ENCODE measurements at places on chromosomes 16 and 17.

DNA sequence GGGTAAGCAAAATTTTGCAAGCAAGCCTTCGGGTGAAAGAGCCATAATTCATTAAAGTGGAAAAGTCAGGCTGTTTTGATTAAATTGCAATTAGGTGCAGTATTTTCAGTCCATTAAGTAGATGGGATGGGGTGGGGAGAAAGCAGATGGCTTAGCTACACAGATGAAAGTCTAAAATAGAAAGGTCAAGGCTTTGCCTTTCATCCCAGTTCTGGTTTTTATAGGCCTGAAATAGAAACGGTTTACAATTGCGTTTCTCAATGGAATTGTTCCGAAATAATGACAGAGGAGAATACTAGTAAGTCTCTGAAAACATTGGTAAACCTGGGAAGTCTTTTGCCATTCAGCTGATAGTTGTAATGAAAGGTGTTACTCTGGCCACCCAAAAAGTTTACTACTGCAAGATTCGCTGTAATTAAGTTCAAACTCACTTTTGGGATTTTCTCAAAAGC, 1.5 kb downstream of the PPM1E start:
- no peak for DNase-seq

DNA sequence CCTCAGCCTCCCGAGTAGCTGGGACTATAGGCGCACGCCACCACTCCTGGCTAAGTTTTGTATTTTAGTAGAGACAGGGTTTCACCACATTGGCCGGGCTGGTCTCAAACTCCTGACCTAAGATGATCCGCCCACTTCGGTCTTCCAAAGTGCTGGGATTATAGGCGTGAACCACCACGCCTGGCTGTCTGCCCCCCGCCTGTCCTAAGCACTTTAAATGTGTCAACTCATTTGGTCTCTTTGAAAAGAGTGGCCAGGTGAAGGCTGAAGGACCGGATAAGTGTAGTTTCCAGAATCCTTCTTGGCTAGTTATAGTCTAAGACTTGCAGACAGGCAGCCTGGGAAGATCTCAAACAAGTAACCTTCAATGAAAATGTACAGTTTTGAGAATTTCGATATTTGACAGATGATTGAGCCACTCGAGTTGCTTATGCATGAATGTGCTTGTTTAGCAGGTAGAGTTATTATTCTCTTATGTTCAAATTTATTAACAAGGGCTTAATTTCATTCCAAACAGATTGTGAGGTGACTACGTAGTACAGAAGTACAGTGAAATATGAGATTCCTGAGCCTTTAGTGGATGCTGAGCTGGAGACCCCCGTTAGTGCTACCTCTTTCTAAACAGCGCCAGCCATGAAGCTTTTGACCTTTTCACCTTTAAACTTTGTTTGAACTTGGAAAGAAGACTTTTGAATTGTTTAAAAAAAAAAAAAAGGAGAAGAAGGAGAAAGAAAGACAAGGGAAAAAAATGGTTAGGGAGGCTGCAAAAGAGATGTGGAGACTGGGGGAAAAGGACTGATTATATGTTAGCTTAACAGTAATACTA, 164.4 kb upstream of the TBX2 start:
- no peak for DNase-seq

DNA sequence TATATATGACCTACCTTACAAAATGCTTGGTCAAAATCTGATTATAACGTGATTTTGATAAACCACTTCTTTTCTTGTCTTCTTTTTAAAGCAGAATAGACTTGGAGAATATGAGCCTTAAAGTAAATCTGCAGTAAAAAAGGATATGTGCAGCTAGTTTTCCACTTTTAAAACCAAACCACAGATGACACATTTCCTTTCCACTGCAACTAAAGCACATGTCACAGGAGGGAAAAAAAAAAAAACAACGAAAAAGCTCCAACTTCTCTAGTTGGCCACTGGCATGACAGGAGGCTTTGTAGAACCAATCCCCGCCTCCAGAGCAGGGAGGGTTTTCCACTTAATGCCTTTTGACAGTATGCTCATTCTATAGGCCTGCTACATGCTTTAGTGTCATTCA, at the start of gene EVI2A:
Gene EVI2A (minus strand): TSS at position 142 of the 400 bp plus-strand sequence. CDS start 2,609 bp downstream, outside the sequence.
- DNase-seq, result no peak

- no peak for DNase-seq
These were observed 51.2 kb upstream of the KDM8 start for GRCh38 chr16:27152121-27152520.

- DNase-seq, result no peak
These were observed 28.1 kb upstream of the ADAMTS18 start for GRCh38 chr16:77462894-77463293.

DNA sequence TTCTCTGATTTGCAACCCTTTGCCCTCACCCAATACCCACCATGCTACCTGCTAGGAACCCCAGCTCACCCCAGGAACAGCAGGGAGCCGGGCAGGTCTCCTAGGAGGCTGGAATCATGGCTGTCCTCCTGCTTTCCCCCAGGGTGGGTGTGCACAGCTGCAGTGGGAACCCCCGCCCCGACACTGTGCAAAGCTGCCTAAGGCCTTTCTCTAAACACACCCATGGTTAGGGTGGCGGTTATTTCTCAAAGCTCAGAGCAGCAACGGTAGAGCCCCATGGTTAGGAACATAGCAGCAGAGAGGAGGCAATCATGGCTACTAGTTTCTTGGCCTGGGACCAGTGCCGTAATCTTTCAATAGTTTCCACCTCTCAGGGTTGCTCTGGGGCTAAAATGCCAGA, 52.2 kb downstream of the ABCC12 start:
- DNase-seq, result no peak

GRCh38 chr17:38540514-38541045, 65.2 kb downstream of the SRCIN1 start:
- no peak for DNase-seq

- no peak for DNase-seq
These were observed 307.2 kb downstream of the ABCC12 start for GRCh38 chr16:47848421-47849109.

- DNase-seq, result no peak
These were observed 14.3 kb upstream of the NAT9 start for GRCh38 chr17:74790161-74791058.

GRCh38 chr17:70230850-70231640, 61.7 kb downstream of the KCNJ2 start:
- no peak for DNase-seq

DNA sequence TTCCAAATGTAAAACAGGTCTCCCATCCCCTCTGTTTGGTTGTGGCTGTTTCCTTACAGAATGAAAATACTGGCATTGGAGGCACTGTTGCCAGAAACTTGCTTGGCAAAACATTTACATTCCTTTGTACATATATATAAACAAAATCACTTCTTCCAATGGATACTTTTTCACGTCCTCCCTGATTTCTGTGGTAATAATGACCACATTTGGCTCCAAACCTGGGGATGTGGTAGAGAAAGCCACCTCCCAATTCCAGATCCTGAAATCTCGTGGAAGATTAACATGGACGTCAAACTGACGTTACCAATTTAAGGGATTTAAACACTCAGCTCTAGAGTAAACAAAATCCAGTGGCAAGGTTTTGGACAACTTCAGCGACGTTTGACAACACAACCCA, 370.8 kb upstream of the ZFHX3 start:
- DNase-seq, result no peak

- no peak for DNase-seq
These were observed 2.3 kb downstream of the BAIAP2 start for GRCh38 chr17:81037026-81037797.

DNA sequence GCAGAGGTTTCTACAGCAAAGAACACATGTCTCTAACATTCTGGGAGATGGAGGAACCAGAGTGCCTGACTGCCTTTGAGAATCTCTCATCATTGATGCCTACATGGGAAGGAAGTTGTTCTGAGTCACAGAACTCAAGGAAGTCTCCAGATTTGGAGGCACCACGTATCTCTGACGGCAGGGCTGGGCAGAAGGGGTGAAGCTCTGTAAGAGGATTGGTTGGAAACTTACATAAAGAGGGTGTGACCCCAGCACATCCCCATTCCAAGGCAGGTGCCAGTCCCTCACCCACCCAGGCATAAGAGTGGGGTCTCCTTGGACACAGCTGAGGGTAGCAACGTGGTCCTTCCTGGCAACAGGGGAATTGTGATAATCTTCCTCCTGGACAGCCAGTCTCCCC, 17.4 kb downstream of the TNFRSF13B start:
- no peak for DNase-seq

DNA sequence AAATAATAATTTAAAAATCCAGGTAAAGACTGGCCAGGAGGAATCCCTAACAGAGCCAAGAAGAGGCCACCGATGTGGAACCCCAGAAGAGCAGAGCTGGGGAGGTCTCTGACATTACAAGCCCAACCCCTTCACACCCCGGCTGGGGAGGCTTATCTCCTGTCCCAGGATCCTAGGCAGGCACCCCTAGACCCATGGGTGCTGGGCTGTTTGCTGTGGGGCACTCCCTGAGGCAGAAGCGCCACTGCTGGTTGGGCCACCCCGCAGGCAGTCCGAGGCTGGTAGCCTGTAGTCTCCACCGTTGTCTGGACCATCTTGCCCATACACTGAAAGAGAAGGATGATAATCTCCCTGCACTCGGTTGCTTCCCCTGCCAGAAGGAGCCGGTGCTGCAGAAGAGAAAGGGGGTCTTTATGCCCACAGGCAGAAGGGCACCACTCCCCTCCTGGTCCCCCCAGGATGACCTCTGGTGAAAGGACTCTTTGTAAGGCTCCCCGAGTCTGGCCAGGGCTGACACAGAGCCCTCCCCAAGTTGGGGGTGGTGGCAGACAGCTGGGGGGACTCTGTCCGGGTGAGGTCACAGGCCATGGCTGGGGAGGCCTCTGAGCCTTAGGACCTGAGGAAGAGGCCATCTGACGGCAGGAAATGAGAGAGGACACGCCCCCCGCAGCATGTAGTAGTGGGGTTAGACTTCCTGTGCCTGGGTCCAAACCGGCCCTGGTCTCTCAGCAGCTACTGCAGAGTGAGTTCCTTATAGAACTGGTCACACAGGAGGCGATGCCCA, 34.2 kb downstream of the CFAP20 start:
- no peak for DNase-seq

- DNase-seq, result no peak
These were observed at the start of gene CCL5 for GRCh38 chr17:35879773-35880654. CCL5 (minus strand) TSS chr17:35880360.
